Activated naive CD4-positive, alpha-beta T cell treated with anti-CD3 and anti-CD28 coated beads, Interleukin-2, amount 10 ng/mL, durations not matched to agents 5 hours and 36 hours (primary cell): ENCODE measurements at places on chromosomes 5 and 9. TPM values are rescaled to one million over a fixed set of nuclear protein-coding genes. Genes with fewer than 3 reads are reported as not detected.

Gene SGTB
- total RNA-seq, result 17.2 TPM

Gene DPH7
- total RNA-seq, result 37.1 TPM

Gene CDX1
- total RNA-seq, result not detected

Gene TAF11L10
- not detected for total RNA-seq

Gene C9orf50
- total RNA-seq, result not detected

Gene PRDM9
- total RNA-seq, result not detected

Gene PCDHGA12
- total RNA-seq, result not detected

Gene FRMD3
- 1.0 TPM for total RNA-seq

Gene SNCB
- total RNA-seq, result not detected

Gene SNAPC4
- 13.2 TPM for total RNA-seq

Gene AGXT2
- not detected for total RNA-seq

Gene FCN2
- not detected for total RNA-seq

Gene ICE1
- total RNA-seq, result 31.3 TPM

Gene PROB1
- total RNA-seq, result 2.6 TPM

Gene KIF24
- total RNA-seq, result 7.9 TPM

Gene PRSS3
- total RNA-seq, result not detected

Gene EIF4E1B
- not detected for total RNA-seq

Gene SPINK13
- not detected for total RNA-seq

Gene RXRA
- total RNA-seq, result 6.4 TPM

Gene OR1J2
- total RNA-seq, result not detected

Gene SHOC1
- total RNA-seq, result not detected

Gene PCDHGB6
- total RNA-seq, result not detected

Gene GAS1
- 0.58 TPM for total RNA-seq

Gene RGS14
- 118 TPM for total RNA-seq

Gene MAP3K1
- 96.6 TPM for total RNA-seq

Gene INSL6
- total RNA-seq, result not detected

Gene TMEM252
- total RNA-seq, result not detected

Gene CDKN2B-AS1
- total RNA-seq, result 6.6 TPM

Gene PCA3
- not detected for total RNA-seq

Gene FOXD4L4
- total RNA-seq, result 0.19 TPM

Gene PLPPR1
- not detected for total RNA-seq

Gene RACK1
- total RNA-seq, result 2,645 TPM

Gene PCDHB16
- not detected for total RNA-seq

Gene SPAAR
- total RNA-seq, result not detected

Gene FBXW2
- total RNA-seq, result 84.7 TPM

Gene CCL28
- 18.4 TPM for total RNA-seq

Gene CSF1R
- not detected for total RNA-seq
